Common myeloid progenitor, CD34-positive (primary cell): ENCODE measurements at places on chromosomes 2 and 18.

DNA sequence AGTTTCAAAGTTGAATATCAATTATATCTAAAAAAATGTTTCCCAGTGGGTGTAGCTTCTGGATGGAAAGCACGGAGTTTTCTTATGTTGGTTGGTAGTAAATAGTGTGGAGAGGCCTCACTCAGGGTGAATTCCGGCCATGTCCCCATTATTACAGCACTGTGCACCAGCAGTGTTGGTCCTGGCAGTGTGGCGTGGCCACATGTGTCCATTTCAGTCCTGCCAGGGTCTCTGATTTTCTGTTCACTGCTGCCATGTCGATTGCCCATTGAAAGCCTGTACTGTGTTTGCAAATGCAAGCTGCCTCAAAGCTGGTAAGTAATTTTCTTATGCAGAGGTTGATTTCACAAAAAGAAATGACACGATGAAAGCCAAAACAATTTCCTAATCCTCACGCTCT is 386.2 kb downstream of the GALR1 start:
- DNase-seq: no peak

DNA sequence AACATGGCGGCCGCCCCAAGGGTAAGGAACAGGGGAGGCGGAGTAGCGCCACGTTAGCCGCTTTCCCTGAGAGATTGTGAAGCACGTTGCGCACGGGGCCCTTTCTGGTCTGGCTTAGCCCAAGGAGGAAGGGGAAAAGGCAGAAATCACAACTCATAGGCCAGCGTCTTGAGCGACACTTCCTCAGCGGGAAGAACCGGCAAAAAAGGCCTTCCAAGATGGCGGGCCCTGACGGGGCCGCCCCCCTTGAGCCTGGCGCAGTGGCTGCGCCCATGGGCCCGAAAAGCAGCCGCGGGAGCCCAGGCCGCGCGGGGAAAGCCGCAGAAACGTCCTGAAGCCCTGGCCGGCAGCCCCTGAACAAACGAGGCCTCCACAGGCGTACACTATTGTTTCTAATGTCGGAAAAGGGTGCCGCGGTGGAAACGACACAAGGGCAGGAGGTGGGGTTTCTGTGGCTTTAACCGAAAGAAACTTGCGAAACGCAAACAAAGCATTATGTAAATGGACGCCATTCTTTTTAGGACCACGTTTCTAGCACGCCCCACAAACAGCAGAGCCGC is 919 bp upstream of the PCBP1 start:
- peak; percentile 95 for DNase-seq

- no peak for DNase-seq
Measured at GRCh38 chr2:122218596-122218995, 463.1 kb downstream of the TSN start.

GRCh38 chr2:119647440-119648169 is 31.4 kb upstream of the TMEM177 start:
- DNase-seq: peak; percentile 23

- DNase-seq: no peak
Measured at GRCh38 chr2:185668710-185669109, 69.9 kb upstream of the FSIP2 start.

GRCh38 chr2:226660526-226660925 is 139.1 kb downstream of the IRS1 start:
- no peak for DNase-seq

DNA sequence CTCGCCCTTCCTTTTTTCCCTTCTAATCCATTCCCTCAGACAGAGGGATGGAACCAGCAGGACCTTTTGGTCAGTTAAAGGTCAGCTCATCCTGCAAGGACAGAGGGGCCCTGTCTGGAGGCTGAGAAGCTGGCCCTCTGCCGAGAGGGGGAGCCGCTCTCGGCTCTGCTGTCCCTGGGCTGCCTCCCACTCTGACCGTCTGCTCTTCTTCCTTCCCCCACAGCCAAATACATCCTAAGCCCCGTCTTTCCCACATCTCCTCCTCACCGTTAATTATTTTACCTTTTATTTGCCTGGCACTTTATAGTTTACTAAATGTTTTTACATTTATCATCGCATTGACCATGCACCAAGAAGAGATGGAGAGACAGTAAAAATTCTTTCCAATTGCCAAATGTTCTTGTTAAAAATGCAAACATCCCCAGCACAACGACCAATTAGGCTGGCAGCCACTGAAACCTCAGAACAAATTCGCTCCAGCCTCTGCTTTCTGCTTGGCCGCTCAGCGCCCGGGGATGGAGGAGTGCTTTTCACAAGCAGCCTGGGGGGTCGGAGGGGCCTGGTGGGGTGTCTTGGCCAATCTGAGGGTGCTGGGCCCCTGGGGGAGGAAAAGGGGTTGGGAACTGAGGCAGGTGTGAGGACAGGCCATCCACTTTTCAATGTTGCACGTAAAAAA is 123.7 kb downstream of the TNS1 start:
- no peak for DNase-seq

DNA sequence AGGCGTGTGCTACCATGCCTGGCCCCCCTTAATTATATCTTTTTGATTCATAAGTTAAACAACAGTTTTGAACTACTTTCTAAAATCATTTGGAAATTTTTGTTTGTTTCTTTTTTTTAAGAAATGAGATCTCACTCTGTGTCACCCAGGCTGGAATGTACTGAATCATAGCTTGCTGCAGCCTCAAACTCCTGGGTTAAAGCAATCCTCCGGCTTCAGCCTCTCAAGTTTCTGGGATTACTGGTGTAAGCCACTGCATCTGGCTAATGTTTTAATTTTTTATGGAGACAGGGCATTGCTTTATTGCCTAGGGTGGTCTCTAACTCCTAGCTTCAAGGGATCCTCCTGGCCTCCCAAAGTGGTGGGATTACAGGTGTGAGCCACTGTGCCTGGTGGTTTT is 71.5 kb downstream of the BABAM2 start:
- DNase-seq: no peak

DNA sequence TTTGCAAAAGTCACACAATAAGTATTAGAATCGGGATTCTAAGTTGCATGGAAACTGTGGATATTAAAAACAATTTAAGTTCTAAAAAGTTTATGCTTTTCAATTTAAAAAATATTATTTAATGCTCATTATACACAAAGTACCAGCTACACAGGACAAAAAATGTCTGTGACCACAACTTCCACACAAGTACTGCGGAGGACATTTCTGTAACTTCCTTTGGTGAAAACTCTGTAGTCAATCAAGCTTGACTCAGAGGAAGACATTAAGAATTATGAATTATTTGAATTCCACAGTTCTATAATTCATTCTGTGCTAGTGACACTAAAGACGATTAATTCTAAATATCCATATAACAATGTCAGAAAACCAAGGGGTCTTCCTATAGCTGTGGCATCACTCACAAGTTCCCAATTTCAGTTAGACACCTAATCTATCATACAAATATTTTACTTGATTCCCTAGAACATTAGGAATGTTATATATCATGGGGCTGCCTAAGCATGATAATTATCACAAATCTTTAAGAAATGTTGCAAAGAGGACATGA is 120.5 kb downstream of the AFF3 start:
- DNase-seq: peak; percentile 6
